GM03348 (cell line): ENCODE measurements at places on chromosomes 16 and 17.

DNA sequence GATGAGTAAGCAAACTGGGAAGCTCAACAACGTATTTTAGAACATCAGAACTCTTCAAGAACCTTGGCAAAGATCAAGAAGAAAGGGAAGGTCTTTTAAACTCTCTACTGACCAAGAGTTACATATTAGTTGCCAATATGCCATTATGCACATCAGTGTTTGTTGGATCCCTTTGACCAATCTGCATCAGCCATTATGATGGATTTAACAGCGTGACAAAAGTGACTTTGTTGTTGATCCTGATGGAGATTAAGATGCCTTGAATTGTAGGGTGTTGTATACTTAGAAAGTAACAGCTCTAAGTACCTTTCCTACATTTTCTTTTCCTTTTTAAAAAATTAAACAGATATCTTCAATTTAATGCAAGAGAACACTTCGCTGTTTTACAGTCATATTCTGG lies 108.5 kb downstream of the CA4 start:
- no peak for DNase-seq

- DNase-seq, result no peak
Measured at GRCh38 chr17:4973256-4974114, 5.9 kb upstream of the SPAG7 start.

GRCh38 chr16:26335236-26335853 lies 643.6 kb downstream of the HS3ST4 start:
- no peak for DNase-seq

GRCh38 chr17:70086516-70086915 lies 11.5 kb downstream of the KCNJ16 start:
- no peak for DNase-seq

DNA sequence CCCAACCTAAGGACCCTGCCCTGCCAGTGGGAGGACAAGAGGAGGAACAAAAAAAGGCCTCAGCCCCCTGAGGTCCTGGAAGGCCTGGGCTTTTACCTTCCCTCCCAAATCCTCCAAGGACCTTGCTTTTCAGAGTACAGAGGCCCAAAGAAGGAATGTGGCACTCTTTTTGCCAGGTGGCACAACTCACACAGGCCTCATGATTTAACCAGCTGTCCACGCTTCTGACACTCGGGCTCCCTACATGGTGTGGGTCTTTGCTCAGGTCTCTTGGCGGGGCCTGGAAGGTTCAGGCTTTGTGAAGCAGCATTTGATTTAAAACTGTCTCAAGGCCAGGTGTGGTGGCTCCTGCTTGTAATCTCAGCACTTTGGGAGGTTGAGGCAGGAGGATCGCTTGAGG lies 120.6 kb downstream of the ABCC6 start:
- DNase-seq, result no peak

DNA sequence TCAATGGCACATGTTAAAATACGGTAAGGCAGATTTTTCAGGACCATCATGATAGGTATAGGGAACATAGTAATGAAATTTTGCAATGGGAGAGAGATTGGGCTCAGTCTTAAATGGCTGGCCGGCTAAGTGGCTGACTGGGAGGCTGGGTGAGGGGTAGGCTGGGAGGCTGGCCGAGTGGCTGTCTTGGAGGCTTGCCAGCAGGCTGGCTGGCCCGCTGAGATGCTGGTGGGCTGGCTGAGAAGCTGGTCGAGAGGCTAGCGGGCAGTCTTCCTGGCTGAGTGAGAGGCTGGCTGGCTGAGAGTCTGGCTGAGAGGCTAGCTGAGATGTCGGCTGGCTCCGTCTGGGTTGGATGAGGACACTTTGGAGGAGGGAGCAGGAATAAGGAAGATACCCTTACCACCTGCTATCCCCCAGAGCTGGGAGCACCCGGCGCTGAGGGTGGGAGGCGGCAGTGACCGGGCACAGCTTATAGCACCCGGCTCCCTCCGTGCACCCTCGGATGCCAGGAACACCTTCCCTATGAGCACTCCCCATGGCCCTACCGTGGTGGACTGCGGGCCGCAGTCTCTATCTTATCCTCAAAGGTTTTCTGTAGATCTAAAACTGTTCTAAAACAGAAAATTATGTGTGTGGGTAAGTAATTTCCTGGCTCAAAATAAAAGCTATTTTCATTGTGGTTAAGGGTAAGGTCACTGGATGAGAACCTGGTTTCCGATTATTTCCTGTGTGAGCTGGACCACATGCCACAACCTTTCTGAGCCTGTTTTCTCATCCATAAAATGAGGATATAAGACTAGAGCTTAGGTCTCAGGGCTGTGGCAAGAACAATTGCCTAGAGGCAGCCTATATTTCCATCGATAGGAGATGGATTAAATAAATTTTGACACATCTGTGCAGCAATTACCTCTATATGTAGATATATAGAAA lies 34.5 kb upstream of the TMC5 start:
- no peak for DNase-seq

DNA sequence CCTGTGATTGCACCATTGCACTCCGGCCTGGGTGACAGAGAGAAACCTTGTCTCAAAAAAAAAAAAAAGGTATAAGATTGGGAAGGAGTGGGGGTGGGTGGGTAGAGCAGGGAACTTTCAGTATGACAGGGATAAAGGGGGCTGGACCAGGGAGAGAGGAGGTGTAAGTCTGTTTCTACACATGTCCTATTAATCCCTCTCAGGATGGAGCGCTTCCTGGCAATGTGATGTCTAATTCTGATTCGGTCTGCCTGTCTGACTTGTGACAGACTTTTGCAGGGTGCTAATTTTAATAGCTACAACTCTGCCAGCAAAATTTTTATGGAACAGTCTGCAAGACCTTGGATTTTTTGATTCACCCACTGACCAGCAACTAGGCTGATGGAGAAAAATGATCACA lies 53.8 kb upstream of the SLC25A19 start:
- DNase-seq, result no peak

GRCh38 chr17:5552841-5553240 lies 31.5 kb downstream of the NLRP1 start:
- no peak for DNase-seq

- peak; percentile 53 for DNase-seq
Measured at GRCh38 chr16:57061084-57061905, 31.1 kb upstream of the CPNE2 start.

DNA sequence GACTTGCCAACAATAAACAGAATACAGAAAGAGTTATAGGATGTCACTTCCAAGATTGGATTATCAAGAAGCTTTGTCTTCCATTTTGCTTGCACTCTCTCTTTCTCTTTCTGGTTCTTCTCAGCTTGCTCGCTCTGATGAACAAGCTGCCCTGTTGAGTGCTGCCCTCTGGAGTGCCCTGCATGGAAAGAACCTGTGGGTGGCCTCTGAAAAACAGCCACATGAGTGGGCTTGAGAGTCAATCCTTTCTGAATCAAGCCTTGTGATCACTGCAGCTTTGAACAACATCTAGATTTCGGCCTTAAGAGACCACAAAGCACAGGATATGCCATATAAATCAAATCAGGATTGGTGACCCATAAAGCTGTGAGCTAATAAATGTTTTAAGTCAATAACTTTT lies 185.1 kb downstream of the KIF2B start:
- DNase-seq, result no peak

DNA sequence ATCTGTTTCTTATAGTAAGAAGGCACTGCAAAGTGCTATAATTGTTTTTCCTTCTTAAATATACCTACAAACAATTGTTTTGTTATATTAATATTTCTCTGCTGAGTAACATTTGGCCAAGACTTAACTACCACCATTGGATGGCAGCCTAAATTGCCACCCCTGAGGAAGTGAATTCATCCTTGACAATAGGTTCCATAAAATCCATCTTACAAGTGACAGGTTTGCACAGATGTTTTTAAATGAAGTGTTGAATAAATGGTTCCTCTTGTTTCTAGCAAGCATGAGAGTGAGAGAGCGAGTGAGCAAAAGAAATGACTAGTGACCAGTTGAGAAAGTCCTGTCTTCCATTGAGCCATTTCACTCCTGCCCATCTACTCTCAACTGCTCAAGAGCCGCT lies 8.3 kb upstream of the MPHOSPH6 start:
- no peak for DNase-seq
